ENCODE measurements at places on chromosomes 12 and 14.

DNA sequence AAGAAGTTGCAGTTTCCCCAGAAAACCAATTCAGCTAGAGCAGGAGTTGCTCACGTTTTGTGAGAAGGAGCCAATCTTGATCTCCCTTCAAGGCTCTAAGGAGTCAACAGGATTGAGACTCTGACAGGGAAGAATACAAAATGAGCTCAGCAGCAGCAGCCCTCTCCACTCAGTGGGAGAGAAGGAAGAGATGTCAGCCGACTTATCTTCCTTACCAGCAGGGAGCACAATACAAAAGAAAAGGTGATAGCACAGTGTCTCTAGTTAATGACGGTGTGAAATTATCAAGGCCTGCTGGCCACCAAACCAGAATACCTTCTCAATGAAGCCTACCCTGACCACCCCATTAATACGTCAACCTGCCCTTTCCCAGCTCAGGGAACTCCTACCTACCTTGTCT lies 223.6 kb upstream of the TMPO start:
- DNase-seq: no peak

GRCh38 chr14:71319666-71320065 lies 412.4 kb downstream of the PCNX1 start:
- DNase-seq: peak; percentile 21

GRCh38 chr14:54700717-54701116 lies 133.8 kb downstream of the SAMD4A start:
- no peak for DNase-seq

GRCh38 chr12:131397493-131398181 lies 313.3 kb upstream of the SFSWAP start:
- no peak for DNase-seq

DNA sequence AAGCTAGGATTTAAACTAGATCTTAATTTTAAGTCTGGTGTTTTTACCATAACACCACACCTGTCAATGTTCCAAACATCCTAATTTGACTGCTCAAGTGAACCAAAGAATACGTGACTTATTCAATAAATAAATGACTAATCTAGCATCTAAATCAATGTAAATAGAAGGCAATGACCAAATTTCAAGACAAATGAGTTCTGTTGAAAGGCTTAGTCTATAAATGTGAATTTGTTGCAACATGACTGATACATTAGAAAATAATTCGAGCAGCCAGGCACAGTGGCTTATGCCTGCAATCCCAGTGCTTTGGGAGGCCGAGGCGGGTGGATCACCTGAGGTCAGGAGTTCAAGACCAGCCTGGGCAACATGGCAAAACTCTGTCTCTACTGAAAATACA lies 15.1 kb downstream of the ZFC3H1 start:
- no peak for DNase-seq

- no peak for DNase-seq
Observed at GRCh38 chr12:58450868-58451482, 469.3 kb downstream of the LRIG3 start.

GRCh38 chr14:37490607-37491006 lies 104.4 kb downstream of the FOXA1 start:
- no peak for DNase-seq

- DNase-seq: no peak
Observed at GRCh38 chr12:77046468-77046867, 18.9 kb downstream of the E2F7 start.

DNA sequence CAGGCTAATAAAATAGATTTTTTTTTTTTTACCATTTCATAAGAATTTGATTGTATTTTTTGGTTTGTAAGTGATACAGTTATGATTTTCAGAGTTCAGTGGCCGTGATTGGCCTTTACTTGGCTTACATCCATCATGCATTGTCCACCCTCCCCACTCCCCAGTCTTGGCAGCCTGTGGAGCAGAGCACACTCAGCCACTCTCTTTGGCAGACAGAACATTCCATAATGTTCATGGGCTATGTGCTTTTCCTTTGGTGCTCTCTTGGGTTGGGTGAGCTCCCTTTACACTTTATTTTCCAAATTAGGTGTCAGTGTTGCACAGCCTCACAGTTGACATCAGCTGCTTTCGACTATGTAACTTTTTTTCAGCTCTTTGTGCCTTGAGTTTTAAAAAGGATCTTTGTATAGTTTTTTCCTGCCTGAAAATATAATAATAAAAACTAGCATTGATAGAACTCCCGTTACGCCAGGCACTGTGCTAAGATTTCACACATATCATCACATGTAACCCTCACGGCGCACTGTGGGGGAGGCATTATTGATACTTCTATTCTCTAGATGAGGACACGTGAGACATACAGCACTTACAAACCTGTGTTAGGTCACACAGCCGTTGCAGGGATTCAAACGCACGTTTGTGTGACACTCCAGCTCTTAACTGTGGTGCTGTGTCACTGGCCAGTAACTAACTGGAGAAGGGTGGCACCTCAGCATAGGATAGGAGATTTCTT lies 21.5 kb downstream of the SUDS3 start:
- DNase-seq: no peak

- DNase-seq: no peak
Observed at GRCh38 chr12:4843907-4844306, 65.8 kb upstream of the KCNA1 start.

DNA sequence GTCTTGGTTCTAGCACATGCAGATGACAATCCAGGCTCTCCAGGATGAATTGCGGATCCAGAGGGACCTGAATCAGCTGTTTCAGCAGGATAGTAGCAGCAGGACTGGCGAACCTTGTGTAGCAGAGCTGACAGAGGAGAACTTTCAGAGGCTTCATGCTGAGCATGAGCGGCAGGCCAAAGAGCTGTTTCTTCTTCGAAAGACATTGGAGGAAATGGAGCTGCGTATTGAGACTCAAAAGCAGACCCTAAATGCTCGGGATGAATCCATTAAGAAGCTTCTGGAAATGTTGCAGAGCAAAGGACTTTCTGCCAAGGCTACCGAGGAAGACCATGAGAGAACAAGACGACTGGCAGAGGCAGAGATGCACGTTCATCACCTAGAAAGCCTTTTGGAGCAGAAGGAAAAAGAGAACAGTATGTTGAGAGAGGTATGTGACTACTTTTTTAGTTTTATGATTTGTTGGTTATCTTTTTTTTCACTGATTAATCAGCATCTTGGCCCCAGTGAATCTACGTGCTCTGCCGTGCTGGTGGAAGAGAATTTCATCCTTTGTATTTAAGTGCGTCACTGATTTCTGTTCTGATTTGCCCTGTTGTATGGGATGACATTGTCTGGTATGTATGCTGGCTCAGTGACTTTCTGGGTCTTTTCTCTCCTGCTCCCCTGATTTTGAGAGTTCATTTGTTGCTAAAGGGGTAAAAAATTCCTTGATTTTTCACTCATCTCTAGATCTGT lies 92.3 kb downstream of the ERC1 start:
- no peak for DNase-seq

DNA sequence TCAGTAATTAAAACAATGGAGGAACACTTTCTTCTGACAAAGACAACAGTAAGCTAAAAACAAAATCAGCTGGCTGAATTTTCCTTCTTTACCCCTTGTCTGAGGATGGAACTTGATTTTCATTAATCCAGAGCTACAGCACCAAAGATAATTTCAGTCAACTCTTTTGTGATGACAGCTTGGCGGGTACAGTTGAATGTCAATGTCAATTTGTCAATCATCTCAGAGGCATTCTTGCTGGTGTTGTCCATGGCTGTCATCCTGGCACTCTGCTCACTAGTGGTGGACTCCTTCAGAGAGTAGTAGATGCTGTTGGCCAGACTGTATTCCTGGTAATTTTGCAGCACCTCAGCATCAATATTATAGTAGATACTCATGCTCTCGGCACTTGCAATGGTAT lies 34.4 kb upstream of the BMP4 start:
- DNase-seq: no peak

DNA sequence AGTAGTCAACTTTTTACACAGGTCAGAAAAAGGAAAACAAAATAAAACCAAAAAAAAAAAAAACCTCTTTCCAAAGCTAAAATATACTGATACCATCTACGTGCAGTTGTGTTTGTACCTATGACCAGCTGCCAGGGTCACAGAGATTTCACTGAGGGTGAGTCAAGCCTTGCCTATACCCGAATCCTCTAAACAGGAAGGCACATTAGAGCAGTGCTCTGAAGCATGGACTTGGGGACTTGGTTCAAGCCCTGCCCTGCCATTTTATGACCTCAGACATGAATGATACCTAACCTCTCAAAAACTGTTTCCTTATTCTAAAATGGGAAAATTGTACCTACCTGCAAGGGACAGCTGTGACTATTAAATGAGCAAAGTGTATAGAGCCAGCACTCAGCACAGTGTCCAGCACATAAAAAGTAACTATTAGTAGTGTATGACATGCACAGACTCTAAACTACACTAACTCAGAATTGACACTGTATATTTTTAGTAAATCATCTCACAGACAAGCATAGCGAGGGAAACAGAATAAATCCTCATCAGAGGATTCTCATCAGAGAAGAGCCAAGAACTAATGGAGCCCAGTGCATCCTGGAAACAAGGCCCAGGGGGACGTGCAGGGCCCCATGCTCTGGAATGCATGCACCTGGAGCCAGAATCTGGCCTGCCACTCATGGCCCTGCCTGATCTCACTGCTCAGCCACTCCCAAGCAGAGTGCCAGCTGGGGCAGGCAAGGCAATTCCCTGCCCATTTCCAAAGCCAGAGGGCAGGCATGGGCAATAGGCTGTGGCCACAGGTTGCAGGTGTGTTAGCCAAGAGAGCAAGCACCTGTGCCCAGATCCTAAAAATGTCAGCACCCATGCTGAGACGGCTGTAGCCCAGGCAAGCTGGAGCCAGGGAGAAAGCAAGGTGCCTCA lies 57.0 kb downstream of the NT5DC3 start:
- no peak for DNase-seq

- DNase-seq: no peak
Observed at GRCh38 chr12:3810540-3810939, 57.6 kb upstream of the CRACR2A start.

DNA sequence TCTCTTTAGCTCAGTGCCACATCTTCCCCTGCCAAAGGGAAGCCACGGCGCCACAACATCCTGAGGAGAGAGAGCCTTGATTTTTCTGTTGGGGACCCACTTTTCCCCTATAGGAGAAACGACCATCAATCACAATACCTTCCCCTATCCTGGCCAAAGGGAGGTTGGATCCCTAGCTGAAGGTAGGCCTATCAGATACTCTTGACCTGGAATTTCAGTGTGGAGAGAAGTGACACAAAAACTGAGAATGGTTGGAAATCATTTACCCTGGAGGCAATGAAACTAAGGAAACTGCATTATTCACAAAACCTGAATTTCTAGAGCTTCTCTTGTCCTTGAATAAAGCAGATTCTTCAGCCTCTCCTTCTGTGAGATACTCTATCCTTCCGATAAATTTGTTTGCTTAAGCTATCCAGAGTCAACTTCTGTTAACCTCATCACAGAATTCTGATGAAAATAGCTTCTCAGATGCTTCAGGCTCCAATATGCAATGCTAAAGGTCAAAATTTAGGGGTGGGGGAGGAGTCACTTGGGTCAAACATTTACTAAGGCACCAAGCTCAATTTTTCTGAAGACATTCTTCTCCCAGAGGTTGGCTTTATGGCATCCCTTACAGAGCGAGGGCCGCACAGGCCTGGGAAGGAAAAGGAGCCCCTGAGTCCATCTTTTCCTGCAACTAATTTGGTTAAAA lies 27.0 kb upstream of the DUSP6 start:
- no peak for DNase-seq

- no peak for DNase-seq
Observed at GRCh38 chr12:121550974-121551634, 29.7 kb downstream of the KDM2B start.

GRCh38 chr12:89474615-89475014 lies 50.0 kb downstream of the GALNT4 start:
- DNase-seq: no peak

- DNase-seq: no peak
Observed at GRCh38 chr14:104034976-104035699, 50.4 kb upstream of the ASPG start.

GRCh38 chr14:50099335-50099734 lies 17.0 kb downstream of the VCPKMT start:
- no peak for DNase-seq

DNA sequence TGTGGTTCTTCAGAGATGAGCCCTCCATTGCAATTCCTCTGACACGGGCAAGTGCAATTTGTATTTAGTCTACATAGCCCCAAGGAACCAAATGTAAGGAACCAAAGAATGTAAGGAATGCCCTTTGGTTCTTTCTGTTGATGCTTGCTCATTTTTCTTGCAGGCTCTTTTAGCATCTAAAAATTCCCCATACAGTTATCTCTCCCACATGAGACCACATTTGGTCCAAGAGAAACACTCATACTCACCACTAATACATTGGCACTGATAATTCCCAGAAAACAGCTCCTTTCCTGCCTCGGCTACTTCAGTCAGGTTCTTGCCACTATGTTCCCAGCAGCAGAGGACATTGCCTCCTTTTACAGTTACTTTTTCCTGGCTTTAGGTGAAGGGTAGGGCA lies 332.6 kb downstream of the AEBP2 start:
- peak; percentile 52 for DNase-seq

DNA sequence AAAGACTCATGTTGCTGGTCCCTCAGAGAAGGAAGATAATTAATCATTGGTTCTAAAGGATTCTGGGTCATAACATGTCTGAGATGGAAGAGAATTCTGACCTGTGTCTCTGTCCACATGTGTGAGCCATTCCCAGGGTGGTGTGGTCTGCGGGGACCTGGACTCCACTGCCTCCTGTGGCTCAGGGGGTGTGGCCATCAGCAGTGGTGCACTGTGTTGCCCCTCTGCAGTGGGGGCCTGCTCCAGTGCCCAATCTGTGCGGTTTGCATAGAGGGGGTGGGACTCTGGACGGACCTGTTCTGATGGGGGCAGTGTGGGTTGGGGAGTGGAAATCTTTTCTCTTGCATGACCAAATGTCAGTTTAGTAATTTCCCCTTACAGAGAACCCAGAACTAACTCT lies 13.5 kb downstream of the KRT85 start:
- no peak for DNase-seq

DNA sequence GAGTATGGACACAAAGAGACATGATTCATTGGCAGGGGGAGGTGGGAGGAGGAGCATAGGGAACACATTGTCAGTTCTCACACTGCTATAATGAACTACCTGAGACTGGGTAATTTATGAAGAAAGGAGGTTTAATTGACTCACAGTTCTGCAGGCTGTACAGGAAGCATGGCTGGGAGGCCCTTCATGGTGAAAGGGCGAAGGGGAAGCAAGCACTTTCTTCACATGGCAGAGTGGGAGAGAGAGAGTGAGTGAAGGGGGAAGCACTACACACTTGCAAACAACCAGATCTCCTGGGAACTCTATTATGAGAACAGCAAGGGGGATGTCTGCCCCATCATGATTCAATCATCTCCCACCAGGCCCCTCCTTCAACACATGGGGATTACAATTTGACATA lies 391.8 kb downstream of the BMP4 start:
- DNase-seq: no peak

- peak; percentile 6 for DNase-seq
Observed at GRCh38 chr12:28709986-28710685, 438.9 kb upstream of the FAR2 start.

All from fibroblast of gingiva (primary cell).